ENCODE measurements at places on chromosomes 4 and X.

GRCh38 chr4:123862812-123863211, 466.2 kb downstream of the SPRY1 start:
- no peak for DNase-seq

- DNase-seq, result no peak
Observed at GRCh38 chr4:176340871-176341685, 21.3 kb downstream of the SPCS3 start.

DNA sequence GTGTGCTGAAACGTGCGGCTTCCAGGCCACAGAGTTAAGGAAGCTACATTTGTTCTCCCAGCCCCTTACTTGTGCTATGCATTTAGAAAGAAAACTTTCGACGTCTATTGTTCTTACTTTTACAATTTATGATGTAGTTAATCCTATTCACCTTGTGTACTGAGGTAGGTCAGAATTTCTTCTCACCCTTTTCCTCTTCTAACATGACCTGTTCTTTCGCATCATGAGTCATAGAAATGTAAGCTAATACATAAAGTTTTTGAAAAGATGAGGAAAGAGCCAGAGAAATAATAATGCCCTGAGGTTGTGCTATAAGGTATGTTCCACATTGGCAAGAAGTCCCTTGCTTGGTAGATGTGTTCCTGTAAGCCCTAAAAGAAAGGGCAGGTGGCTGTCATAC, 298.3 kb downstream of the TRIML1 start:
- no peak for DNase-seq

DNA sequence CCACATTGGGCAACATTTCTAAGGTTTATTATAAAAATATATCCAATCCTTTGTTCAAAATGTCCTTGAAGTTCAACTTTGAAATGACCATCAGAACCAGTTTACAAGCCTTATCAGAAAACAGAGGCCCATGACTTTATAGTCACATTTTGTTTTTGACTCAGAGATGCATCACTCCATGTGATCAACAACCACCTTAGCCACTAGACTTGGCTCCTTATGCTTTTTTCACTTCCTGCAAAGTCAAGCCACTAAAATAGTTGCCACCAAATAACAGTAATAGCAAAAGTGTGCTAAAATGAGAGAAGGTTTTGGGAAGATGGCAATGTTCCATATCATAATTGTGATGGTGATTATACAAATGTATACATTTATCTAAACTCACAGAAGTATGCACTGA, 181.7 kb downstream of the MAML3 start:
- no peak for DNase-seq

GRCh38 chr4:19580095-19580494, 671.6 kb upstream of the SLIT2 start:
- no peak for DNase-seq

DNA sequence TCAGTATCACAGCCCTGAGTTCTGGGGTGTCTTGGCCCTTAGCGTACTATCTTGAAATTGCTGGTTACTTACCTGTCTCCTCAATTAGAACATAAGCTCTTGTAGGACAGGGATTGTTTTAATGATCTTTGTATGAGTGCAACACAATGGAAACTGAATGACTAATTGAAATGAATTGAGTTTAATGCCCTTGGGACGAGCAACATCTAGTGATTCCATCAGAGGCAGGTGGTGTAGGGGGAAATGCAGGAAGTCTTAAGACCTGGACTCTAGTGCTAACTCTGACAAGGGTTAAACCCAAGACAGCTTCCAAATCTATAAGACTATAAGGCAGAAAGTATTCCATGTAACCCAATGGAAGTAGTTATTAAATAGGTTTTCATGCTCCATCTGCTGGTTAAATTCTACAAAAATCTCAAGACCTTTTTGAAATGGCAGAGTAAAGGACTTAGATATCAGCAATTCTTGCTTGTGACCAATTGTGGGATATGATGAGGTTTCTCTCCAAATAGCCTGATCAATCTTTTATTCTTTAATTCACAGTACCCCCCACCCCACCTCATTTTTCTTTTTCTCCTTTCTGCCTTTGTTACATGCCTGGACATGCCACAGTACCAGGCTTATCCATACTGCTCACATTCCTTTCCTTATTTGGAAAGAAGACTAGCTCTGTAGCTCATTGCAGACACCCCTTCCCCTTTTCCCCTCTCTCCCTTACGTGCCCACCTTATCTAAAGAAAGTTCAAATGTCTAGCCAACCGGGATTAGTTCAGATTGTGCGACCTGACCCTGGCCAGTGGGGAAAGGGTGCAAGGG, 340.8 kb downstream of the PAPSS1 start:
- no peak for DNase-seq
